Gastrocnemius medialis (tissue), 4 donors: ENCODE measurements at places on chromosomes 7 and 10.

GRCh38 chr10:69831231-69831855, 29.6 kb downstream of the COL13A1 start:
- no peaks in the 10 kb centered on the region for H3K36me3 ChIP-seq
- no peaks in the 10 kb centered on the region for H3K27me3 ChIP-seq
- no peaks in the 10 kb centered on the region for H3K4me1 ChIP-seq
- H3K4me3 ChIP-seq = no peak overlapping the region

GRCh38 chr10:20622531-20623211, 274.4 kb downstream of the NEBL start:
- peak overlapping the region; percentile 43 for H3K27ac ChIP-seq
- no peak overlapping the region for H3K4me3 ChIP-seq
- no peaks in the 10 kb centered on the region for H3K4me1 ChIP-seq
- no peaks in the 10 kb centered on the region for H3K27me3 ChIP-seq
- DNase-seq = no peak
- no peaks in the 10 kb centered on the region for H3K36me3 ChIP-seq

DNA sequence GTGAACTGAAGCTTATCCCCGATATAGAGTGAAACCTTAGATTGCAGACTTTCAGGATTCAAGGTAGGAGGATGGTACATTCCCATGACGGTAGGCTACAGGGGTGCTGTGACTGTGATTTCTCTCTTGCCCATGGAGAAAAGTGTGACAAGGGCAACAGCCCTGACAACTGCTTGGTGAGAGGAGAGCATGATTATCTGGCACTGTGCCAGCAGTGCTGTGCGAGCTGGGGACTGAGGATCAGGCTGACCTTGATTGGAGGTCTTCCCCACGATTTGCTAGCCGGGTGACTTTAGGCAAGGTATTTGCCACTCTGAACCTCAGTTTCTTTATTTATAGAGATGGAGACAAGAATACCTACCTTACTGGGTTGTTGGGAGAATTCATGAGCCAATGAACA, 229.5 kb downstream of the PTEN start:
- no peak overlapping the region for H3K4me3 ChIP-seq
- no peak overlapping the region for H3K27ac ChIP-seq
- peaks cover 4% of the 10 kb centered on the region for H3K4me1 ChIP-seq
- no peak for DNase-seq

DNA sequence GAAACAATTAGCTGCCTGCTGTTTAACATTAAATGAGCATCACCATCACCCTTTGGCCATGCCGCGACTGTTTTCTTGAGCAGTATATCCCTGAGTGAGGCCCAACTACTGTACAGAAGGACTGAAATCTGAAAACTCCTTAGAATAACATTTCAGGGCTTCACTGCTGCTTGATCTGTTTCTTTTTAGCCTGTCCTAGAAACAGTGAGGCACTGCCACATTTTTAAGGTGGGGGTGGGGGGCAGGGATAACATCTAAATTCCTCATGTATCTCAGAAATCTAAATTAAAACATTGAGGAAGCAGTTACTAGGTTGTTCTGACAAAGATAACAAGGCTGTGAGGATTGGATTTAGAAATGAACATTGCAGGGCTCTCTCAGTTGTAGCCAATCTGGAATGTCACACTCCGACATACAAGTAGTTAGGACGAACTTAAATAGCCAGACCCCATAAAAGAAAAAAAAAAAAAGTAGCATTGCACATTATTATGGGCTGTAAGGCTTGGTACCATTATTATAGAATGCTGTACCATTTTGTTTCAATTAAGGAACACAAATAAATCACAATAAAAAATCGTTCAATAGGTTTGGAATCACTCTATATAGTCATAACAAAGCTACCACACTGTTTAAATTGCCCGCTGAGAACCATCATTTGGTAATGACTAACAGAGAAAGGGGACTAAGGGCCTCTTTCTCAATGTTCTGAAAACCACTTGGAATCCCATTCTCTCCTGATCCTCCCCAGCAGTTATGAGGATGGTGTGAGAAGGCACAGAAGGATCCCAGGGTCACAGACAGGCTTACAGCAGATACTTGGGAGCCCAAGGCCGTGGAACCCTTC, 256.1 kb downstream of the INHBA start:
- H3K4me1 ChIP-seq = no peaks in the 10 kb centered on the region
- no peak overlapping the region for H3K27ac ChIP-seq
- no peak overlapping the region for H3K4me3 ChIP-seq
- no peak for DNase-seq
- H3K27me3 ChIP-seq = no peaks in the 10 kb centered on the region
- H3K36me3 ChIP-seq = no peaks in the 10 kb centered on the region

- no peaks in the 10 kb centered on the region for H3K4me1 ChIP-seq
- H3K4me3 ChIP-seq = no peak overlapping the region
- no peaks in the 10 kb centered on the region for H3K27me3 ChIP-seq
- H3K27ac ChIP-seq = no peak overlapping the region
- DNase-seq = no peak
Observed at GRCh38 chr10:76583711-76584161, 1053.9 kb downstream of the KCNMA1 start.

DNA sequence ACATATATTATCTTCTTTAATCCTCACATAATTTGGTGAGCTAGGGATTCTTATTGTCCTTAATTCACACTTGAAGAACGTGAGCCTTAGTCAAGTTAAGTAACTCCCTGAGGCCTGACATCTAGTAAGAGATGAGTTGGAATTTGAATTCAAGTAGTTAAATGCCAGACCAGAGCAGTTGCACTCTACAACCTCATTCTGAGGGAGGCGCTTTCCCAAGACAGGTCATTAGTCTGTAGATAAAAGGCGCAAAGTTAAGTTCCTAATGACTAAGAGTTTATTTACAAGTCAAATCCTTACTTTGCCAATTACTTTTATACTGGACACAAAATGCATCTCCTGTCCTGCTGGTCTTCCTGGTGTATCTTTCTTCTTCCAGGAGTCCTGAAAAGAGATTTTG, 3.6 kb upstream of the EXOC6 start:
- H3K27ac ChIP-seq = no peak overlapping the region
- H3K27me3 ChIP-seq = no peaks in the 10 kb centered on the region
- peaks cover 16% of the 10 kb centered on the region for H3K4me1 ChIP-seq
- no peak overlapping the region for H3K4me3 ChIP-seq
- no peak for DNase-seq
